ENCODE measurements at places on chromosomes 1 and 21. TPM values are rescaled to one million over a fixed set of nuclear protein-coding genes. Genes with fewer than 3 reads are reported as not detected.

Gene GUCA2A
- total RNA-seq, result not detected

Gene LCE3E
- total RNA-seq, result not detected

Gene PKNOX1
- 9.6 TPM for total RNA-seq

Gene FMO2
- not detected for total RNA-seq

Gene SLC2A5
- under 0.01 TPM for total RNA-seq

Gene FAM131C
- total RNA-seq, result not detected

Gene ATXN7L2
- total RNA-seq, result 2.1 TPM

Gene MIXL1
- total RNA-seq, result under 0.01 TPM

Gene PCBP3
- 0.34 TPM for total RNA-seq

Gene EVA1B
- 54.7 TPM for total RNA-seq

Gene TNFSF4
- total RNA-seq, result 0.33 TPM
